ENCODE measurements at places on chromosomes 16 and 17.

DNA sequence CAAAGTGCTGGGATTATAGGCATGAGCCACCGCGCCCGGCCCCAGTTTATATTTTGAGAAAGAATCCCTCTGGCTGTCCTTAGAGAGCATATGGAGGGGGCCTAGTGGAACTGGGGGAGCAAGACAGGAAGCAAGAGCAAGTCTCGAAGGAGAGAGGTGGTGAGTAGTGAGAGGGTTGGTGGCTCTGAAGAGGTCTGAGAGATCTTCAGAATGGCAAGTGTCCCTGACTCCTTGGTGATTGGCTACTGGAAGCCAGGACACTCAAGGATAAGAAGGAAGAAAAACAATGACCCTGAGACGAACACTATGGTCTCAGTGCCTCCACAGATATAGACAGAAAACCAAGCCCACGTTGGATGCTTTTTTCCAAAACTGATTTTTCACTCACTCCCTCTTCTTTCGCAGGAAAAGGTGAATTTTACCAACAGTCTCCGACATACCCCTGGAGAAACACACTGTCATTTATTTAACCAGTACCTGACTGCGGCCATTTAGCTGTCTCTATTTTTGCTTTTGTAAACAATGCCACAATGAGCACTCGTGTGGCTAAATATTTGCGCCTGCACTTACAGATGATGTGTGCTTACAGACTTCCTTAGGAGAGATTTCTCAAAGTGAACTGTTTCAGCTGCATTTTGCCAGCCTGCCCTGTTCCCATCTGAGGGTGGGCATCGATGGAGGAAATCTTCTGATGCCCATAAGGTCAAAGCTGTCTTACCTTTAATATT, 15.9 kb upstream of the DOK4 start:
- no peak for DNase-seq

DNA sequence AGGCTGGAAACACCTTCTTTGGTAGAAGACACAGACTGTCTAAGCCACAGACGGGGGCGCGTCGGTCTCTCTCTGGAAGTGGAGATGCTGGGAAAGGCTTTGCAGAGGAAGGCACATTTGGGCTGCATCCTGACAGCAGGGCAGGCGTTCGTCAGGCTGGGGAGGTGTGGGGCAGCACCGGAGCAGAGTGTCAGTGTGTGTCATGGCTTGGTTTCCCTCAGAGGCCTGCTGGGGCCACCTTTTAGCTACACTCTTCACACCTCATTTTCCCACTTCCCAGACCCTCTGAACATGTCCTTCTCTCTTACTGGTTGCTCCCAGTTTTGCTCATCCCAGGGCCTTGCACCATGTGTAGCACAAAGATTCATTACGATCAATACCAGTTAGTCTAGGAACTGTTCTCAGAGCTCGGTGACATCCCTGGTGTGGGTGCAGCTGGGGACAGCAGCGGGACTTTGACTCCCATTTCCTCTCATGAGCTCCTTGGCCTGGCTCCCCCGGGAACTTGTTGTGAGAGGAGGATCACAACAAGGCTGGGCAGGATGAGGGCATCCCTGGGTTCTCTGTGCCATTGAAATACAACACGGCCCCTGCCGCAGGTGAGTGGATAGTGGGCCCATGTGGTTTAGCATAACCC, 33.1 kb downstream of the SMARCE1 start:
- no peak for DNase-seq

GRCh38 chr16:4522051-4522581, 16.5 kb downstream of the CDIP1 start:
- no peak for DNase-seq

DNA sequence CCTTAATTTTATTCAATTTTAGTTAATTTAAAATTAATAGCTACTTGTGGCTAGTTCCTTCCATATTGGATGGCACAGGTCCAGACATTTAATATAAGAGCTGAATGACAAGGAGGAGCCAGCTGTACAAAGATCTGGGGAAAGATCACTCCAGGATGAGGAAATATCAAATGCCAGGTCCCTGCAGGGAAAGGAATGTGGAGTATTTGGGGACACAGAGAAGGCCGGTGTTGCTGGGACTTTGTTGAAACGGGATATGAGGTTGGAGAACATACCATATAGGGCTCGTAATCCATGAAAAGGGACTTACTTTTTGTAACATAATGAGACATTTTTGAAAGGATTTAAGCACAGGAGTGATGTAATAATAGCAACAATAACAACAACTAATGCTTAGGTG, 426.8 kb downstream of the HS3ST4 start:
- DNase-seq: no peak

DNA sequence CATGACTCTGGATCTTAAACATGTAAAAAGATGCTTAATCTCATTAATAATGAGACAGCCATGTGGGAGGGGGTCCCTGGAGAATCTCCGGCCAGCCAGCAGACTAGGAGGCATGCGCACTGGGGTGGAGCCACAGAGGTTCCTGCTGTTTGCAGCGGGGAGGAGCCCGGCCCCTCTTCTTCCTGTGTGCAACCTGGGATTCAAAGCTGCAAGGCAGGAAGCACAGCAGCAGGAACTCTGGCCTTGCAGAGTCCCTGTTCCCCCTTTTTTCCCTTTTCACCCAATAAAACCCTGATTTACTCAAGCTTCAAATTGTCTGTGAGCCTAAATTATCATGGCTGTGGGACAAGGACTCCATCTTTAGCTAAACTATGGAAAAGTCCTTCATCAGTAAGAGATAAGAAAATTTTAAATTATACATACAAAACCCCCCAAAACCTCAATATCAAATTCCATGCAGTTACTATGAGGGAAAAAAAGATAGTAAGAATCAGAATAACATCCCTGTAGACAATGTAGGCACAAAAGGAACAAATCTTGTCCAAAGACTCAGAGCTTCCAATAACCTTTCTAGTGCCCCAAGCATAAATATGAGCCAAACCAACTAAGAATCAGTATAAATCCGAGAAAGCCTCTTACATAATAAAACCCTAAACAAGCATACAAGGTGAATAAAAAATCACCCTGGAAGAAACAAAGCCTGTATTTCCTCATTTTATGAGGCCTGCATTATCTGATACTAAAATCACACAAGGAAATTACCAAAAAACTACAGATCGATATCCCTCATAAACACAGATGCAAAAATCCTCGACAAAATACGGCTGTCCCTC, 12.1 kb downstream of the CFDP1 start:
- DNase-seq: no peak

GRCh38 chr17:17682293-17682736, 1.1 kb downstream of the RAI1 start:
- DNase-seq: no peak

DNA sequence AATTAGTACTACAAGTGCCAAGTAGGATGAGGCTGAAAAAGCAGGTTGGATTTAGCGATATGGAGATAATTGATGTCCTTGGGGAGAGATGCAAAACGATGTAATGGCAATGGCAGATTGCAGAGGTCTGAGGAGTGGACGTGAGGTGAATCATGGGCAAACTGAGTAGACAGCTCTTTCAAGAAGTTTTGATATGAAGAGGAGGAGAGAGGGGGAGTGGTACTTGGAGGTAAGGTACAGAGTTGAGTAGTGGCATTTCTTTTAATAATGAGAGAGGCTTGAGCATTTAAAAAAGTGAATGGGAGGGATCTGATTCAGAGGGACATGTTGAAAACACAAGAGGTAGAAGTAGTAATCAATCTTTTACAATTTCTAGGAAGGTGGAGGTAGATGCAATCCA, 17.7 kb upstream of the VPS4A start:
- DNase-seq: no peak

All from cerebellar nuclear complex (tissue), 1 donor.